ENCODE measurements at places on chromosomes 4 and X.

DNA sequence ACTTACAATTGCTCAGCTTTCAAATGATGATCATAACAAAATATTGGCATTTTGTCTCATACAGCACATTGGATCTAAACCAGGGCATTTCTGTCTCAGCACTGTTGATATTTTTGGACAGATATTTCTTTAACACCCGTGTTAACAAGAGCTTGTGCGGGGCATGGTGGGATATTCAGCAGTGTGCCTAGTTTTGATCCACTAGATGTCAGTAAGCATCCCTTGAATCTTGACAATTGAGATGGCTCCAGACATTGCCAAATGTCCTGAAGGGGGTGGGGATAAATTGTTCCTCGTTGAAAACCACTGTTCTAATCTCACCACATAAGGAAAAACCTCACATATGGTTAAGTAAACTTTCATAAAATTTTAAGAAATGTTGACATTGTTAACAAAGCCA, 806.3 kb downstream of the STIM2 start:
- no peak for DNase-seq

DNA sequence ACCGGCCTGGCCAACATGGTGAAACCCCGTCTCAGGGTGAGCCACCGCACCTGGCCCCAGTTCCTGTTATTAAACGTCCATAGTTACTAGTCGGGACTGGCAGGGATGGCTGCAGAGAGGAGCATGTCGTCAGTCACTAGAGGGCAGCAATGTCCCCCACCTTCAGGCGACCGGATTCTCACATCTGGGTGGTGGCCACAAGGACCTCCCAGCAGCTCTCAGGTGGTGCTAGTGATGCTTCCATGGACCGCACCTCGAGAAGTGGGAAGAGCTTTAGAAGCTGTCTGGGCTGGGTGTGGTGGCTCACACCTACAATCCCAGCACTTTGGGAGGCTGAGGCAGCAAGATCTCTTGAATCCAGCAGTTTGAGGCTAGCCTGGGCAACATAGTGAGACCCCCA, 13.3 kb upstream of the IL3RA start:
- peak; percentile 34 for DNase-seq

DNA sequence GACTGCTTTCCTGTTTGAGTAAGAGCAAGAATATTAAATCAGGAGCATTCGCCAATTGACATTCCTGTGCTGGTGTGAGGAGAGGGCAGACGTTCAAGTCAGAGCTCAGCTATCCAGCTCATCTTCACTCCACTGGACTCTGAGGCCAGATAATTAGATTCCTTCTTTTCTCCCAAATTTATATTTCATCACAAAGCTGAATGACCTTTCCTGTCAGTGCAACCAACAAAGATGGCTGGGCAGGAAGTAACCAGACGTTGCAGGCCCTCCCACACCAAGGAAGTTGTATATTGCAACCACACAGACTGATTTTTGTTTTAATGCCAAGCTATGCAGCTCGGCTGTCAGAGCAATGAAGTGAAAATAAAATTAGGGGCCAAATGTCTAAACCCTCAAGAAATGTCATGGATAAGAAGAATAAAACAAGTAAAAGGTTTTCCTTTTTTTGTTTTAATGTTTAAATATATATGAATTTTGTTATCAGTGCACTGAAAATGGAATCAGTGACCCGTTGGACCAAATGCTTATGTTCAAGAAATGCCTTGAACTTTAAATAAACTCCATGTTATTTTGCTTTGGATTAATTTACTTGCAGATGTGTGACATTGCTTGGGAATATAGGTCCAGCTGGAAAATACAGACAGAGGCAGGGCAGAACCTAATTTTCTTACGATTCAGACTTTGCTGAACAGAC, 578.9 kb upstream of the FAT1 start:
- DNase-seq, result no peak

- no peak for DNase-seq
These were observed 23.7 kb downstream of the NAP1L5 start for GRCh38 chr4:88673886-88674285.

GRCh38 chrX:154829134-154829533, 5.3 kb downstream of the SMIM9 start:
- DNase-seq, result no peak

DNA sequence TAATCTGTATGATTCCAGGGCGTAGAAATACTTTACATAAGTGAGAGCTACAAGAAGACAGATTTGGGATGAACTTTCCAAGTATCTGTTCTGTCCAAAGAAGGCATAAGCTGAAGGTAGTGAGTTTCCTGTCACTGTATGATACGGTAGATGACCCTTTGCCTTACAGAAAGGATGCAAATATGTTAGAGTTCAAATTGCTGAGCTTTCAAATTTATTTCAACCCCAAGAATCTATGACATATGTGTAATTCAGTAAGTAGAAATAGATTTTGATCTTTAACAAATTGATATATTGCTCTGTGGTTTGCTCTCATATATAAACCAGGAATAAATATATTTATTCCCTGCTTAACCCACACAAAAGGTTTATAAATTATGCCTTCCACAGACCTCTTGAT, 16.5 kb downstream of the DIPK2B start:
- no peak for DNase-seq

GRCh38 chrX:101539116-101539515, 11.2 kb upstream of the ARMCX1 start:
- DNase-seq, result no peak

DNA sequence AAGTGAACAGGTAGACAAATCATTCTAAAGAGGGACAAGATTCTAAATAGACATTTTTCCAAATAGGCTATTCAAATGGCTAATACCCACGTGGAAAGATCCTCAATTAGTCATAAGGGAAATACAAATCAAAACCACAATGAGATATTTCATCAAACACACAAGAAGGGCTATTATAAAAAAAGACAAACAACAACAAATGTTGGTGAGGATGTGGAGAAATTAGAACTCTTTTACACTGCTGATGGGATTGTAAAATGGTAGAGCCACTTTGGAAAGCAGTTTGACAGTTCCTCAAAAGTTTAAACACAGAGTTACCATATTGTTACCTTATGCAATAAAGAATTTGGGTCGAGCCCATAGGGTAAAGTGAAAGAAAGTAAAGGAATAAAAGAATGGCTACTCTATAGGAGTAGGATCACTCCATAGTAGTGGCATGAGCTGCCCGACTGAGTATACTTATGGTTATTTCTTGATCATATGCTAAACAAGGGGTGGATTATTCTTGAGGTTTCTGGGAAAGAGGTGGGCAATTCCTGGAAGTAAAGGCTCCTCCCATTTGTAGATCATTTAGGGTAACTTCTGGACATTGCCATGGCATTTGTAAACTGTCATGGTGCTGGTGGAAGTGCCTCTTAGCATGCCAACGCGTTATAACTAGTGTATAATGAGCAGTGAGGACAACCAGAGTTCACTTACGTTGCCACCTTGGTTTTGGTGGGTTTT, 58.9 kb upstream of the FAM9C start:
- no peak for DNase-seq

- DNase-seq, result no peak
These were observed 42.9 kb downstream of the KIAA0232 start for GRCh38 chr4:6825403-6825802.

- no peak for DNase-seq
These were observed 27.6 kb downstream of the NYX start for GRCh38 chrX:41474726-41475100.

DNA sequence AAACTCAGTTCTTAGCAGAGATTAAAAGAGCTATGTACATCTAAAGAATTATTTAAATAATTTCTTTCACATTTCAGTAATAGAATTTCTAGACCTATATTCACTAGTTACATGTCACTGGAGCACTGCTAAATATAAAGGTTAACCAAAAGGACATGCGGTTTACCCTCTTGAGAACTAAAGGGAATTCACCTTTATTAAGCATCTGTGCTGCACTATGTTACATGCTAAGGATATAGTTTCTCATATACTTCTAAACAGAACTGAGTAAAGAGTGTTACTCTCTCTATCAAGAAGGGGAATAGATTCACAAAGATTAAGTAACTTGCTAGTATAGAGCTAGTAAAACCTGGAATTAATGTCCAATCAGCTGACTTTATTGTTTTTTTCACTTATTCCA, 7.6 kb downstream of the SPIN3 start:
- DNase-seq, result no peak

DNA sequence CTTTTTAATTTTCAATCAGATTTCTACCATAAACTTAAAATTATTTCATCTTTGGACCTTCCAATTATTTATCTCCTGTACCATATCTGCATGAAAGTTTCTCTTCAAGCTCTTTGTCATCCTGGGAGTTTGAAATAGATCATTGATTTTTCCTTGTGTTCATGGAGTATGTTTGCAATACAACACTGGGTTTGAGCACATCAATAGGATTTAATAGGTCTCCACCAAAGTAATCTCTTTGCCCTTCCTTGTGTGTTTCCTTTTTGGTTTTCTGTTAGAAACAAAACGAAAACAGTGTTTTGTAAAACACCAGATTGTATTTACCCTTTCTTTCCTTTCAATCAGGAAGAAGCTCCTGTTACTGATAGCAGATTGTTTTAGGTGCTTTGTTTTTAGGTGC, 11.9 kb downstream of the FMR1 start:
- no peak for DNase-seq

DNA sequence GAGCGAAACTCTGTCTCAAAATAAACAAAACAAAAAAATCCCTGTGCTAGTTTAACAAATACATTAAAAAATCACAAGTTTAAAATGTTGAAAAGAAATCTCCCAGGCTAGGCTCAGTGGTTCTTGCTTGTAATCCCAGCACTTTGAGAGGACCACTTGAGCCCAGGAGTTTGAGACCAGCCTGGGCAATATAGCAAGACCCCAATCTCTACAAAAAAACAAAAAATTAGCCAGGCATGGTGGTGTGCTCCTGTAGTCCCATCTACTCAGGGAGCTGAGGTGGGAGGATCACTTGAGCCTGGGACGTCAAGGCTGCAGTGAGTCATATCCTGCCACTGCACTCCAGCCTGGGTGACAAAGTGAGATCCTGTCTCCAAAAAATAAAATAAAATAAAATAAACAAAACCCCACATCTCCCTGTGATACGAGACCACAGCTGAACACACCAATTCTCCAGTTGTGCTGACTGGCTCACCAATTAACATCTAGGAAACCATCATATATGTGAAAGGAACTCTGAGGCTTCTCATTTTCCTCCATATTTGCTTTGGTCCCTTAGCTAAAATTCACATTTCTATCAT, 7.3 kb downstream of the RPS4X start:
- DNase-seq, result peak; percentile 40

GRCh38 chr4:141576585-141577110, 59.7 kb upstream of the IL15 start:
- no peak for DNase-seq

DNA sequence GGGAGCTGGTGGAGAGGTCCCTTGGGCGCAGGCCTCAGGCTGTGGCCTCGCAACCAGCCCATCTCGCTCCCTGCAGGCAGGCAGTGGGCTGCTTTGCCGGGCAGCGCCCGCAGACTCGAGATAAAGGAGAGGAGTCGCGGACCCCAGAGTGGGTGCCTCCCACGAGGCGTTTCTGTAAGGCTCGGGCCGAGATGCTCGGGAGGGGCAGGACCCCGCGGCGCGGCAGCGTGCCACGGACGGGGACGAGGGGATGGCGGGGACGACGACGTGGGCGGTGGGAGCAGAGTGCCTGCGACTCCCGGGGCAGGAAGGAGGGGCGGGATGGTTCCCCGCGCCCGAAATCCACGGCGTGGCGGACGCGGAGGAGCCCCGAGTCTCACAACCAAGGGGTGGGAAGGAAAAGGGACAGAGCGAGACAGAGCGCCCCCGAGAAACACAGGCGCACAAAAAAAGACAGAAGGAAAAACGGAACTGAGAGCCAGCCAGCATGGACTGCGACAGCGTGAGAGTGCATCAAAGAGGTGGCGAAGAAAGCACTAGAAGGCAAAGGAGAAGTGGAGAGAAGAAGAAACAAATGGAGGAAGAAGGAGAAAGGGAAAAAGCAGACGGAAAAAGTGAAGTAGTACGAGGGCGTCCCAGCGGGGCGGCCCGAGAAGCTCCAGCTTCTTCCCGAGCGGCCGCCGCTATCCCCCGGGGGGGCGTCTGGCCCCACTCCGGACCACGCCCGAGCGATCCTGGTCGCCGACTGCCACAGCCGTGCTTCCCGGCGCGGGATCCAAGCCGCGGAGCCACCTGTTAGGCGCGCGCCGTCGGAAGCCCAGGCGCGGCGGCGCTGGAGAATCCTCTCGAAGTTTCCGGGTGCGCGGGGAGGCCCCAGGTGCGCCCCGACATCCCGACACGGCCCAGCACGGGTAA, 1.5 kb downstream of the BEND4 start:
- DNase-seq, result no peak

- DNase-seq, result no peak
These were observed 56.6 kb downstream of the ANAPC10 start for GRCh38 chr4:145041378-145041777.

GRCh38 chr4:186621959-186622553, 66.7 kb upstream of the MTNR1A start:
- DNase-seq, result no peak

- DNase-seq, result no peak
These were observed 150.3 kb upstream of the RASGEF1B start for GRCh38 chr4:81622028-81622427.

DNA sequence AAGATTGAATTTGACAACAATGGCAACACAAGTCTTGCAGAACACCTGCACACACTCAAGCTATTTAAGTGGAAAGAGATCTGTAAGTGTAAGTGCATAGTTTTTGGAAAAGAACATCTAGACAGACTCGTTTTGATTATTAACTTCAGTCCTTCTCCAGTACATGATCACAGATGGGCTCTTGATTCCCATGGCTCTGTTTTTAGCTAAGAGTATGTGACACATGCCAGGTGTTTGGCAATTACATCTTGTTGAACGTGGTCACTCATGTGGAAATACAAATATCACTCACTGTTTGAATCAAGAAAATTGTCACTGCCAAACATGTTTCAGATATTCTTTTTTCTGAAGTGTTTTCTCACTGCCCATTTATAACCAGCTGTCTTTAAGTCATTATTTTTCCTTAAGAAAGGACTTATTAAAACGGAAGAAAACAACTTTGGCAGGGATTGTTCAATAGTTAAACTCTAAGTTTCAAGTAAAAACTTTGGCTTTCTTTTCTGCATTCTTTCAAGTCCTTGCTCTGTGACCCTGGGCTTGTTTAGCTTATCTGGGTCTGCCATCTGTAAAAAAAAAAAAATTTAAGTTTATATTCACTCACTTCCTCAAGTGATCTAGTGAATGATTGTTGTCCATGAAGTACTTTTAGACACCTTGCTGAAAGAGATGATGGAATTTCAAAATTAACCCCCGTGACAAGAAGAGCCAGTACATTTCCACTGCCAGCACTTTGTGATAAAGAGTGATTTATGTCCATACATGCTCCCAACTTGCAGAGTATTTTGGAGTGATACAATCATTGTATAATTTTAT, 125.4 kb downstream of the ATXN3L start:
- no peak for DNase-seq

GRCh38 chr4:63788271-63788670, 621.0 kb downstream of the TECRL start:
- no peak for DNase-seq
